Activated CD4-positive, alpha-beta T cell treated with anti-CD3 and anti-CD28 coated beads, Interleukin-2, amount 50 U/mL, for 4 hours (primary cell): ENCODE measurements at places on chromosomes 1 and 21.

- no peak for DNase-seq
Measured at GRCh38 chr1:213985209-213986019, 2.4 kb upstream of the PROX1 start.

- DNase-seq: no peak
Measured at GRCh38 chr1:27650171-27650538, 15.2 kb upstream of the FGR start.

DNA sequence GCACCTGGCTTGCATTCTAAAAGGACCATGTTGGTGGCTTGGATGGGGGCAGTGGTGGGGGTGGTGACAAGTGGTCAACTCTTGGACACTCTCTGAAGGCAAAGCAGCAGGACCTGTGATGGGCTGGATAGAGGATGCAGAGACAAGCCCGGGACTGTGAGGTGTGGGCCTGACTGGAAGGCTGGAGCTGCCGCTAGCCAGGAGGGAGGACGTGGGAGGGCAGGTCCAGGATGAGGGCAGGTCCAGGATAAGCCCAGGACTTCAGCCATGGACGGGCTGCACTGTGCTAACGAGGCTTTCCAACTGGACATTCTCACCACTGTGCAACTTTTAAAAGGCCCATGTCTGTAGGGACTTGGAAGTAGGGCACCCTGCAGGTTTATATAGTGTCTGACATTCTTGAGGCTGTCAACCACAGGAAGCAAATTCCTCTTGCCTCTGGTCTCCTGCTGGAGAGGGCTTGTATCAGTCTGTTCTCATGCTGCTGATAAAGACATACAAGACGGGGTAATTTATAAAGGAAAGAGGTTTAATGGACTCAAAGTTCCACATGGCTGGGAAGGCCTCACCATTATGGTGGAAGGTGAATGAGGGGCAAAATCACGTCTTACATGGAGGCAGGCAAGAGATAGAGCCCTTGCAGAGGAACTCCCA lies 8.3 kb upstream of the C1orf167 start:
- DNase-seq: no peak

DNA sequence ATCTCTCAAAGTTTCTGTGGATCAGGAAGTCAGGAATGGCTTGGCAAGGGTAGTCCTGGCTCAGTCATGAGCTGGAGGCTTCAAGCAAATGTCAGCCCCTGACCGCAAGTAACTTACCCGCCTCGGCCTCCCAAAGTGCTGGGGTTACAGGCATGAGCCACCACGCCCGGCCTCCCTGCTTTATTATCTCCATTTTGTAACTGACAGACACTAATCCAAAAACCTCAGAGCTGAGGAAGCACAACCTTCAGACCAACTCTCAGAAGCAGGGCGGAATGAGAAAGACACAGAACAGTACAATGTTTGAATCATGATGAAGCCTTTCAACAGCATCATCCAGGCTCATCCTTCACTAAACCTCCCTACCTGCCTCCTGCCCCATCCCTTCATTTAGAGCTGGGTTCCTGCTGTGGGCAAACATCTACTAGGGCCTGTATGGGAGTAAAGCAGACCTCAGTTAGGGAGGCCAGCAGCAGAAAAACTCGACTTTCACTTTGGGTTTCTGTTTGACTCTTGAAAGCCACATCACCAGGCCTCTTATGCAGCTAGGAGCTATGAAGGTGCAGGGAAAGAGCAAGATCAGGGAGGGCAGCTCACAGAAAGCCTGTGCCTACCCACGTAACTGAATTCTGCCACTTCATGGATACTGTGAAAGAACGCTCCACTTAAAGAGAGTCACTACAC lies 84.4 kb upstream of the RAB4A start:
- no peak for DNase-seq

GRCh38 chr1:156226116-156226538 lies 13.3 kb downstream of the PMF1 start:
- DNase-seq: no peak

DNA sequence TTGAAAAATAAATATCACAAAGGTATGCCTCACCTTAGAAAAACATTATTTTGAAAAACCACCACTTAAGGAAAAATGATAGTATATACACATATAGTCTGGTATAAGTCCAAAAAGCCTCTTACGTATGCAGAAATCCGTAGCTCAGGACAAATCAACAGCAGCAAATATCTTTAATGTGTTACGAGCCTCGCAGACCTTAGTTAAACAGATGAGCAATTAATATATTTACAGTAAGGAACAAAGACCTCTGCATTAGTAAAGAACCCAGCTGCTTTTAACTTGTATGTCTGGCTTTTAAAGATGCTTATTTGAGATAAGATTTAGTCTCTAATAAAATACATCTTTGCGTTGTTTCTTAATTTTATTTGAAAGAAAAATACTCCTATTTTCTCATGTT lies 79.9 kb upstream of the CHRM3 start:
- DNase-seq: no peak

- DNase-seq: no peak
Measured at GRCh38 chr1:15911927-15912326, 64.0 kb downstream of the ZBTB17 start.

GRCh38 chr1:65255035-65255655 lies 54.2 kb upstream of the DNAJC6 start:
- DNase-seq: no peak

- no peak for DNase-seq
Measured at GRCh38 chr1:247113733-247114271, 9.6 kb upstream of the ZNF669 start.

DNA sequence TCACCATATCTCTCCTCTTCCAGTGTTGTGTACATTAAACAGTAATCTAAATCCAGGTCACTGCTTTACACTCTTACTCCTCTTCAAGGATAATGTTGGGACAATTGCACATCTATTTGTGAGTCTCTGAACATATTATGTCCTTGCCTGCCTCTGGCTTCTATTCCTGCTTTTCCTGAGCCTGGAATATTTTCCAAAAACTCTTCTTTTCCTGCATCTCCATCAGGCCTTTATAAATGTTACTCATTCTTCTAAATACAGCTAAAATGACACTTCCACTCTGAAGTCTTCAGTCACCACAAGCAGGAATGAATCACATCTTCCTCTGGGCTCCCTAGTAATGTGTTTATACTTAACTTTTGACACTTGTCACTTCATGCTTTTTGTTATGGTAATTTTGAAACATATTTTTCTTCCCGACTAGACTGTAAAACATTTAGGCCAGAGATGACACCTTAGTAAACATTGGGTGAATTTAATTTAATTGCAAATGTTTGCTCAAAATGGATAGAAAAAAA lies 396.0 kb downstream of the LRRIQ3 start:
- DNase-seq: no peak

DNA sequence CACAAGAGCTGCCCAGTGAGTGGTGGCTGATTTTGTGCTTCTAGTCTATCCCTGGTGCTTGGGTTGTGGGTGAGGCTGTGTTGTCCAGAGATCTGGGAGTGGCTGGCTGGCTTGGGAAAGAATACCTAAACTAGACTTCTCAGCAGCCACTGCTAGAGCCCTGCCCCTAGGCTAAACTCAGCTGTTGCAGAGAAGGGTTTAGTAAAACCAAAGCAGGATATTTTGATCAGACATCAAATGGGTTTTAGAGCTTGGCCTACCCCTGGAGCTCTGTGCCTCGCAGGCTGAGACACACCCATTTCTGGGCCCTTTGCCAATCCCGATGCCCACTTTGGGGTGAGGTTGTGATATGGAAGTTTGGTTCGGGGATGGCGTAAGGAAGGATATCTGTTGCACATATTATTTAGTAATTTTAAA lies 88.5 kb downstream of the UCK2 start:
- no peak for DNase-seq

GRCh38 chr1:71557138-71557537 lies 476.3 kb upstream of the ZRANB2 start:
- DNase-seq: no peak

GRCh38 chr21:34282223-34282622 lies 81.6 kb upstream of the KCNE2 start:
- no peak for DNase-seq

- DNase-seq: no peak
Measured at GRCh38 chr1:168755800-168756418, 26.9 kb upstream of the DPT start.

GRCh38 chr1:25685938-25686665 lies 69.5 kb downstream of the MAN1C1 start:
- no peak for DNase-seq

GRCh38 chr1:205144046-205144720 lies 22.4 kb upstream of the RBBP5 start:
- DNase-seq: no peak

- no peak for DNase-seq
Measured at GRCh38 chr1:21254335-21254951, 35.8 kb downstream of the ECE1 start.

GRCh38 chr1:60569189-60569588 lies 495.6 kb upstream of the C1orf87 start:
- no peak for DNase-seq

DNA sequence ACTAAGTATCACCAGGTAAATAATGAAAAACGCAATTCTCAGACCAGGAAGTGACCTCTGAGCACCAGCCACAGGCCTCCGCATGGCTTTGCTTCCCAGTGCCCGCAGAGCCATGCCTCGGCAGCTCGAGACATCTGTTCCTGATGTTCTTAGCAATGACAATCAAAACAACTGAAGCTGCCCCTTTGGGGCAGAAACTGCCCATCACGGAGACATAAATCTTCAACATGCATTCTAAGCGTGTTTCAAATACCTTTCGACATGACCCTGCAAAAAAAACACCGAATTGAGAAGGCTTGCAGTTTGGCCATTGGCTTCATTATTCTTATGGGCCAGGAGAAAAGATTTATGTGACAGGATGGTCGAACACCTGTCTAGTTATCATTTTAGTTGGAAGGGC lies 5.8 kb upstream of the RAP1GAP start:
- DNase-seq: no peak

DNA sequence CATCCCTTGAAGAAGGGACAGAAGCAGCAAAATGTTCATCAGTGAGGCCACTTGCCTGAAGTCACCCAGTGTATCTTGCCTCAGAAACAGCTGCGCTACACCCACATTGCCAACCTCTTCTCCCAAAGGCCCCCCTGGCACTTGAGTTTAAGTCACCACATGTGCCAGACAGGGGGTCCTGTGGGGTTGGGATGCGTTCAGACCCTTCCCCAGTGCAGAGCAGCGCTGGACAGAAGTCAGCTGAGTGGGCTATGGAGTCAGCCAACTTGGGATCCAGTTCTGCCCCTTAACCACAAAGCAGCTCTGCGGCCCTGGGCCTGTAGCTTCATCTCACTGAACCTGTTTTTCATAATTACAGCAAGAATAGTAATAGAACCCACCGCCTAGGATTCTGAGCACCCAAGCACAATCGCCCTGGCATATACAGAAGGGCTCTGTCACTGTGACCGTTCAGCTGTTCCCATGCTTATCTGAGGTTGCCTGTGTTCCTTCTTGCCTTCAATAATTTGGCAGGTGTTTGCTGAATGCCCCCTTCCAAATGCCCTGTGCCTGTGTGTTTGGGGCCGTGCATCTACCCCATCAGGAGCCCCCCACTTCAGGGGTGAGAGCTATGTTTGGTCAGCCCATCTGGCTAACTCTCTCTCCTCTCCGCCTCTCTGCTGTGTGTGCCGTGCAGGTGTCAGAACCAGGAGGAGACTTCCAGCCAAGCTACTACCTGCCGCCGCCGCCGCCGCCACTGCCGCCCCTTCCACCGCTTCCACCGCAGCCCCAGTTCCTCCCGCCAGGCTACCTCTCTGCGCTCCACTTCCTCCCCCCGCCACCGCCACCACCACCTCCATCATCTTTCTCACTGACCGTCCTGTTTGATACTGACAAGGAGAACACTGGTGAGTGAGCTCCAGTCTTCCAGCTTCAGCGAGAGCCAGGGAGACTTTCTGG lies 5.0 kb downstream of the DMRTB1 start:
- no peak for DNase-seq

GRCh38 chr1:17597651-17598050 lies 58.2 kb downstream of the ARHGEF10L start:
- DNase-seq: no peak

GRCh38 chr1:159465191-159465603 lies 25.7 kb downstream of the OR10J1 start:
- DNase-seq: no peak

DNA sequence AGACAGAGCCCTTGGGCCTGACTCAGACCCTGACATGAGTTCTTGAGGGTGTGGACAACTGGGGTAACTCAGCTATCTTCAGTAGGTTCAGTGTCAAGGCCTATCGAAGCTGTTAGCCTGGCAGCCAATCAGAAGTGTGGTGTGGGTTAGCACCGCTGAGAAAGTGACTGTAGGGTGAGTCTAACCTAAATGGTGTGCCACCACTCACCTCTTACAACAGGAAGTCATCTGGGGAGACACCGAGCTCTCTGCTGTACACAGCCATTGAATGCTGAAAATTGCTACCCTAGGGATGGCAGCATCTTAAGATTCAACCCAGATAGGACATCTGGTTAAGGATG lies 44.6 kb downstream of the RASSF5 start:
- DNase-seq: peak; percentile 67

GRCh38 chr1:228863776-228864175 lies 128.5 kb downstream of the RHOU start:
- no peak for DNase-seq

DNA sequence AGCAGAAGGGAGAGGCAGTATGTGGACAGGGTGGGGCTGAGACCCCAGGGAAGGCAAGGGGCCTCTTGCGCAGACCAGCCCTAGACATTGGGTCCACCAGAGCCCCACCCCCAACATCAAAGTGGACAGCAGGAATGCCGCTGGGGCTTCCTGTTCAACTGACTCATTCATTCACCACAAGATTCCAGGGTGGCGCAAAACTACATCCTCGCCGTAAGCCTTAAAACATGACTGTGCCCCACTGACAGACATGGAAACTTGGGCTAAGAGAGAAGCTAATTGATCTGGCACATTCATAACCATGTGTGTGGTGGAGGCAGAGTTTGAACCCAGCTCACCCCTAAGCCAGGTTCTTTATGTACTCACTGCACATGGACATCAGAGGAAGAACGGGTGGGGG lies 14.0 kb downstream of the COL16A1 start:
- no peak for DNase-seq

DNA sequence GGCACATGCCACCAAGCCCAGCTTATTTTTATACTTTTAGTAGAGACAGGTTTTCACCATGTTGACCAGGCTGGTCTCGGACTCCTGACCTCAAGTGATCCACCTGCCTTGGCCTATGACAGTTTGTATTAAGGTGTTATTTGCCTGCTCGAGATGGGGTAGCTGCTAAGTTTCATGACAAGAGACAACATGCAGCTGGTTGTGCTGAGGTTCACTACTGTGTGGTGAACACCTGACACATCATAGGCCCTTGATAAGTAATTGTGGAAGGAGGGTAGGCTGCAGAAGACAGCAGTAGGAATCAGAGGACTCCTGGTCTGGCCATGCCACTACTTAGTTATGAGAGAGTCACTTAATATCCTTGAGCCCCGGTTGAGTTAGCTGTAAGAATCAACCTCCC lies 46.2 kb downstream of the PLPP3 start:
- no peak for DNase-seq

GRCh38 chr1:166907763-166908162 lies 31.7 kb upstream of the TADA1 start:
- no peak for DNase-seq

DNA sequence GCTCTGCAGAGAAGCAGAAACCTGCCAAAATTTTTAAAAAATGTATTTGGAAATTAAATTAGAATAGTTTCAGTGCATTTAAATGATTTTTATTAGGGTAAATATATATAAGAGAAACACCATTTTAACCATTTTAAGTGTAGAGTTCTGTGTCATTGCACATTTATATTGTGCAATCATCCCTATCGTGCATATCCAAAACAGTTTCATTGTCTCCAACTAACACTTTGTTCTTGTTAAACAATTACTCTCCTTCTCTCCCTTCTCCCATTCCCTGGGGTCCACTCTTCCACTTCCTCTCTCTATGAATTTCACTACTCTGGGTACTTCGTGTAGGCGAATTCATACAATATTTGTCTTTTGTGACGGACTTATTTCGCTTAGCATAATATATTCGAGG lies 6.0 kb upstream of the OR2L8 start:
- no peak for DNase-seq
